ENCODE measurements at places on chromosomes 5 and 9.

DNA sequence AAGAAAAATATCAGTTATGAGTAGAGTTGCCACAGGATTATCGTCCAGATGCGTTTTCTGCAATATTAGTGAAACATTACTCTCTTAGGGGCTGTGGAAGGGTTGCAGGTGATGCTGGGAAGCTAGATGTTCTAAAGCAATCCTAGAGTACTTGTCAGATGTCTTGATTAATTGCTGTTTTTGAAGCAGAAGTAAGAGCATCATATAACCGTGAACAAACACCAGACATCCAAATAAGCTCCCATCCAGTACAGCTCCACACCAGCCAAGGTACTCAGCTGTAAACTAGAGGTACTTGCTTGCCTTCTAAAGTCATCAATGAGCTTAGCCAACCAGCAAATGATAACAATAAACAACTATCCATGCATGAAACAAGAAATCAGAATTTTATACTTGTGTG, 131.1 kb downstream of the ST8SIA4 start:
- peak; percentile 20 for DNase-seq

- no peak for DNase-seq
Measured at GRCh38 chr9:96486386-96487028, 36.5 kb downstream of the HABP4 start.

GRCh38 chr5:96001262-96001661, 39.6 kb upstream of the ELL2 start:
- no peak for DNase-seq

- DNase-seq, result no peak
Measured at GRCh38 chr5:128424646-128425045, 113.4 kb downstream of the FBN2 start.

- DNase-seq, result no peak
Measured at GRCh38 chr5:110653231-110653970, 73.1 kb downstream of the TMEM232 start.

GRCh38 chr5:135488727-135489465, 36.7 kb upstream of the TIFAB start:
- peak; percentile 79 for DNase-seq

GRCh38 chr5:58979090-58979489, 396.2 kb downstream of the RAB3C start:
- DNase-seq, result no peak

DNA sequence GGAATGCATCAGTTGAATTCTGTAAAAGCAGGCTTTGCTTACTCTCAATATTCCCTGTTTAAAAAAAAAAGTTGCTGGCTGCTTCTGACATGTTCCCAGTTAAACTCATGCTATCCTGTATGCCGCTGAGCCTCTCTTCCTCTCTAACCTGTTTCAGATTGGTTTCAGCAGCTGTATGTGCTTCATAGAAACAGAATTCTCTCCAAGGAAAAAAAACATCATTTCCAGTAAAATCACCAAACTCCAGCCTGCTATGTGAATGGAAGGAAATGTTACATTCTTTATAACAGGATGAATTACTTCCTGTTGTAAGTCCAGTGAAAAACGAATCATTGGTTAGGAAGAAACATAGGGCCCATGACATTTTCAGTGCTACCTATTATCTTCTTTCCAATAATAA, 25.7 kb upstream of the KCNV2 start:
- DNase-seq, result no peak

DNA sequence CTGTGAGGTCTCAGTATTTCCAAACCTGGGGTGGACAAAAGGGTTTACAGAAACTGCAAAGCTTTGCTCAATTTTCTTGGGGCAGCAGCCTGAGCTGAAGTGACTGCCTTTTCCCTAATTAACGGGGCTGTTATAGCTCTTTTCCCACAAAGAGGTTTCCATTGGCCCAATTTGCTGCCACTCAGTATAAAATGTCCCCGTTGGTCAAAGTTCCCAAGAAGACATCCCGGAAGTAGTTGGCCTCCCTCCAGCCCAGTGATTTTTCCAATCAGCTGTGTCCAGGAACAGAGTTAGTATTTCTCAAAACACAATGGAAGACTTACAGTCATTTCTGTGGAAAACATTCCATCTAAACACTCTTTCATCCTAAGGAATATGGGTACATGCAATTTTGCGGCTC, 643.6 kb downstream of the ACTL7B start:
- DNase-seq, result no peak

DNA sequence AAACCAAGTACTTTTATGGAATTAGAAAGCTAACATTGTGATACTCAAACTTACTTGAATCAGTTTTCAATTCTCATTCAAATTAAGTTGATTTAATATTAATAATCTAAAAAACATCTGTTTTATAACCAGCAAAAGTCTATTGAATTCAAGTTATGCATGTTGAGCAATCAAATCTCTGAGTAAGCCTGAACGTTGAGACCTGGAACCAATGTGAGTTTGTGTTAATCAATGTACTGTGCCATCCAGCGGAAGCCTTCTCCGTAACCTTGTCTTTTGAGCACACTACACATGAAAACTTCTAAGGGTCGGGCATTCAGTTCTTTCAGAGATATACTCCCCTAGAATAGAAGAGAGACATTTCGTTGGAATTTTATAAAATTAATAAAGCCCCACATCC, 25.9 kb downstream of the SAR1B start:
- DNase-seq, result no peak

DNA sequence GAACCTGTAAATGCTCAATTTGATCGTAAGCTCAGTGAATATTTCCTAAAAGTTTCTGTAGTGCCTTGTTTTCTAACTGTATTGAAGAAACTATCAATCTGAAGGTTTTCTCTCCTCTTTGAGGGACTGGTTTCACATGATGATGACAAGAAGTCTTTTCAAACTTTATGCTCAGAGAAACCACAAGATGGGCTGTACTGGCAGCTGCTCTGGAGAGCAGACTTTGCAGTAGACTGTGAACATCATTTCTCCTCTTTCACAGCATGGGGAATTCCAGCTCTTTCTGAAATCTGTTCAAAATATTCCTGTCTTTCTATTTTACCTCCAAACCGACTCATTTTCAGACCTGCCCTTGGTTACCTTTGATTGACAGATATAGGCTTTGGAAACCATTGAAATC, 194.4 kb downstream of the IZUMO3 start:
- DNase-seq, result no peak

- DNase-seq, result no peak
Measured at GRCh38 chr5:36841677-36842076, 34.9 kb upstream of the NIPBL start.

- DNase-seq, result peak; percentile 41
Measured at GRCh38 chr5:149035372-149035790, 27.5 kb downstream of the SH3TC2 start.

DNA sequence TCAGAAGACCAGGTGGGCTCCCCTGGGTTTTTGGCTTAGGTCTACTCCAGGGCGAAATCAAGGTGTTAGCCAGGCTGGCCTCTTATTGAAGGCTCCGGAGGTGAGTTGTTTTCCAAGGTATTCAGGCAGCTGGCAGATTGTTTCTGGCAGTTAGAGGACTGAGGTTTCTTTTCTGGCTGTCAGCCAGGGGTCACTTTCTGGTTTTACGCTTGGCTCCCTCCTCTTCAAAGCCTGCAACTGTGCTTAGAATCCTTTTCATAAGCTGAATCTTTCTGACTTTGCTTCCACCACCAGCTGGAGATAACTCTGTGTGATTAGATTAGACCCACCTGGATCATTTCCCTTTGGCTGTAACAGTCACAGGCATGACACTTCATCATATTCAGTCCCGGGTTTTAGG, 24.6 kb downstream of the RFK start:
- peak; percentile 79 for DNase-seq

GRCh38 chr5:170143710-170144109, 38.0 kb downstream of the FOXI1 start:
- DNase-seq, result no peak

DNA sequence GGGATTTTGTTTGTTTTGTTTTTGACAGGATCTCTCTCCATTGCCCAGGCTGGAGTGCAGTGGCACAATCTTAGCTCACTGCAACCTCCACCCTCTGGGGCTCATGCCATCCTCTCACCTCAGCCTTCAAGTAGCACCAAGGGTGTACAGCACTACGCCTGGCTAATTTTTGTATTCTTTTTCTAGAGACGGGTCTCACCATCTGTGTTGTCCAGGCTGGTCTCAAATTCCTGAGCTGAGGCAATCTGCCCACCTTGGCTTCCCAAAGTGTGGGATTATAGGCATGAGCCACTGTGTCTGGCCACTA, 7.3 kb downstream of the GCNT1 start:
- DNase-seq, result no peak

- no peak for DNase-seq
Measured at GRCh38 chr5:143738417-143739401, 73.3 kb upstream of the HMHB1 start.

GRCh38 chr5:131932235-131932634, 13.2 kb downstream of the MEIKIN start:
- DNase-seq, result no peak

DNA sequence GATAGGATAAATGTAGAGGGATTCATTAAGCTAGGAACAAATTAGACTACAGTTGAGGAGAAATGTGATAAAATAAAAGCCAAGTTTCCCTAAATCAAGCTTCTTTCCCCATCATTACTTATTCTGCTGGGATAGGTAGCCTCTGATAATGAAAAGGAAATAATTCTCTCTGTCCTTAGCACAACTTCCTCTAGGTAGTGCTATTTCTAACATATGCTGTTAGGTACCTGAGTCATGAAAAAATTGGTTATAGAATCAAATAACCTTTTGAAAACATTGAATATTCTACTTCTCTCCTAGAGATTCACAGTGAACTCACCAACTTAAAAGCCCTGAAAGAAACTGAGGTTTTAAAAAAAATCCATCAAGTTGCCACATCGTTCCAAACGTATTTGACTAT, 1793.1 kb downstream of the EFNA5 start:
- no peak for DNase-seq

- peak; percentile 58 for DNase-seq
Measured at GRCh38 chr9:2465921-2466460, 155.6 kb upstream of the VLDLR start.

GRCh38 chr5:175814691-175815090, 56.7 kb upstream of the CPLX2 start:
- DNase-seq, result no peak

GRCh38 chr9:124361128-124361527, 54.1 kb downstream of the PSMB7 start:
- DNase-seq, result no peak

- DNase-seq, result no peak
Measured at GRCh38 chr5:109570362-109570874, 119.3 kb upstream of the MAN2A1 start.

- no peak for DNase-seq
Measured at GRCh38 chr9:134509281-134509680, 132.3 kb upstream of the COL5A1 start.

GRCh38 chr5:126433701-126434100, 10.5 kb downstream of the GRAMD2B start:
- DNase-seq, result no peak

DNA sequence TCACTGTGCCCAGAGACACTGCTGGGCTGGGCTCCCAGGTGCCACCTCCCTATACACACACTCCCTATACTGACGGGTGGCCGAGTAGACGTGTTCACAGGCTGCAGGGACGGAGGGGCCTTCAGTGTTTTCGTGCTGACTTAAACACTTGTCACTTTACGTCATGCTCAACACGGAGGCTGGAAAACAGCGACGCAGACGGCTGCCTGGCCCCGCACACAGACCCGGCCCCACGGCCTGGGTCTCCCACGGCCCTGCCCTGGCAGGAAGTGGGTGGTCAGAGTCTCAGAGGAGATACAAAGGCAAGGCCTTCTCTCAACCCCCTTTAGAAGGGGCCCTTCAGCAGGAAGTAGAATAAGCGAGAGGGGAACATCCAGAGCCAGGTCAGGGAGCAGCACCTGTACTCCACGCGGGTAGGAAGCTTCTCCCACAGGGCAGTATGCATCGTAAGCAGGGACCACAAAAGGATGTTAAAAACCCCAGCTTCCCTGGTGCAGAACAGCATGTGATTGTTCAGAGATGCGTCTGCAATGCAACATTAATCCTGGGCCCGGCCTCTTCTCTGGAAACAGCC, 11.9 kb upstream of the TBC1D9B start:
- DNase-seq, result no peak

DNA sequence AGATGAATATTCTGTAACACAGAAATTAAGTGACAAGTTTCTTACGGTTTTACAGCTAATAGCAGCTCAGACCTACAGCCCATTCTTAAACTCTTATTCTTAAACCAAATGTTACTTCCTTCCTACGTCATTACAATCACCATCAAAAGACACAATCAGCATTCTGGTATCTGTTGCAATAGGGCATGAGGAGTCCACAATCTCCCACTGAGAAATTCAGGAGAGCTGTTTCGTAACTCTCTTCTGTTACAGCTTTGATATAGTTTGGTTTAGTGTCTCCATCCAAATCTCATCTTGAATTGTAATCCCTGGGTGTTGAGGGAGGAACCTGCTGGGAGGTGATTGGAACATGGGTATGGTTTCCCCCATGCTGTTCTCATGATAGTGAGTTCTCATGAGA, 163.4 kb downstream of the GAS1 start:
- DNase-seq, result no peak

GRCh38 chr5:32014096-32014745, 159.9 kb downstream of the GOLPH3 start:
- DNase-seq, result no peak

DNA sequence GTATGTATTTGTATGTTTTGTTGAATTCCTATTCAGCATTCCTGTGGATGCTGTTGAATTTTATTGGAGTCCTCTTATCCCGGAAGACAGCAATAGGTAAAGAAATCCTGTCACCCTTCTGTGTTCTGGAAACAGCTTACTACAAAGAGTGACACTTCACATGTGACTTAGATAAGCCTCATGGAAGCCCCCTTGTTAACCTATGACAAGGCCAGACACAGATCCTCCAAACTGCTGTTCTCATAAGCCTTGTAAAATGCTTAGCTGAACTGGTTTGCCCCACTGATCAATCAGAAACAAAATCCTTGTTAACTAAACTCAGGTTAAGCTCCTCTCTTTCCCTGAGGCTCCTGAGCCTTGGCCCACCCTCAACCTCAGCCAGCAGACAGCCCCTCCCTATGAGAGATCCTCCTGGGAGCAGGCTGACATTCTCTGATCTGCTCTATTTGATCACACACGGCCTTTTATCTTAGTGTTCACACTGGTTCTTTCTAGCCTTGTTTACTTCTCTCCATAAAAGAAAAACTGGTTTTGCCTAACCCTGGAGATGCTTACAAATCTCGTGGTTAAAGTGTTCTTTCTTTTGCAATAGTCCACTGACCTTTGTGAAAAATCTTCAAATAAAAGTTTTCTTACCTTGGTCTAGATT, 29.4 kb upstream of the ATP6V1G1 start:
- DNase-seq, result no peak

DNA sequence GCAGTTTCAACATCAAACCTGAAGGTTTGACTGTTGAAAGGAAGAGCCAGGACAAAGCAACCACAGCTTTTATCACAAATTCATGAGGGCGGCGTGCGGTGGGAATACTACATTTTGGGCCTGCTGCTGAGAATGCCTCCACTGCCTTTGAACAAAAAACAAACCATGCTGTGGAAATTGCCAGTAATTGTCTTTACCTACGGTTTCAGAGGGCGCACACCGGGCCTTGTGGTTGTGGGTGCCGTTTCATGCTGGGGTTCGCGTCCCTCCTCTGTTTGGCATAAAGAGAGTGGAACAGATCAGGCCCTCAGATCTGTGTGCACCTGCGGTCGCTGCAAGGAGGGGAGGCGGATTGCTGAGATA, 27.6 kb upstream of the TCF7 start:
- DNase-seq, result no peak
